Activated naive CD8-positive, alpha-beta T cell treated with anti-CD3 and anti-CD28 coated beads, Interleukin-2, amount 10 ng/mL, durations not matched to agents 7 days and 5 days (primary cell): ENCODE measurements at places on chromosomes 5 and 9.

DNA sequence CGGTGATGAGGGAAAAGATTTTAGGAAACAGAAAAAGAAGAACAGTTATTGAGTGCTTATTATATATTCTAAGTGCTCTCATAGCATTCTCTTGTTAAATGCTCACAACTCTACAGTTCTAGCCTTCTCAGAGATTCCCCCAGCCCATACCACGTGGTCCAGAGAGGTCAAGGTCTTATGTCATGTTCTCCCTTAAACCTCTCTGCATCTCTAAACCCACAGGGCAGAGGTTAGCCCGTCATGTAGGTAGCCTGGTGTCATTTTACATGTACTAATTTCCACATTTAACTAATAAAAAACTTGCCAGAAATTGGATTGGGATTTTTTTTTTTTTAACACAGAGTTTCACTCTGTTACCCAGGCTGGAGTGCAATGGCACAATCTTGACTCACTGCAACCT is 178.0 kb downstream of the CEMIP2 start:
- no peak for DNase-seq
- no peak overlapping the region for H3K27ac ChIP-seq
- no peaks in the 10 kb centered on the region for H3K36me3 ChIP-seq
- peaks cover 2% of the 10 kb centered on the region for H3K4me1 ChIP-seq
- peaks cover 10% of the 10 kb centered on the region for H3K27me3 ChIP-seq
- H3K4me3 ChIP-seq, result no peak overlapping the region

DNA sequence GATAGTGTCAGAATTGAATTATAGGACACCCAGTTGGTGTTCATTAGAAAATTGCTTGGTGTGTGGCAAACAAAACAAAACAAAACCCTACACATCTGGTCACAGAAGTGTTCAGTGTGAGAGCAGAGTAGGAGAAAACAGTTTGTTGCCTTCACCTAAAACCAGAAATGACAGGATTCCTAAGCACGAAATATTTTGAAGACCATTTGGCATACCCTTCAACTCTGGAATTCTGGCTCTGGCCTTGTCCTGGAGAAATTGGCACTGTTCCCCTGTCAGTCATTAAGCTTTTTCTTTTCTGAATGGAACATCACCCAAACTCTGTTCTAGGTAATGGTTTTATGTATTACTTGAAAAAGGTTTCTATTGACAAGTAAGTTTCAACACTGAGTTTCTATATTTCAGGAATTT is 110.2 kb upstream of the PCA3 start:
- H3K27ac ChIP-seq, result no peak overlapping the region
- H3K36me3 ChIP-seq, result peaks cover 3% of the 10 kb centered on the region
- DNase-seq, result no peak
- H3K4me1 ChIP-seq, result peaks cover 56% of the 10 kb centered on the region
- no peaks in the 10 kb centered on the region for H3K27me3 ChIP-seq

GRCh38 chr5:150412319-150413175 is at the start of gene CD74:
Gene CD74, minus strand, starts transcription at chr5:150412910. Its CDS starts 161 bp downstream, at chr5:150412749.
- H3K36me3 ChIP-seq, result peaks cover 7% of the 10 kb centered on the region
- H3K4me1 ChIP-seq, result peaks cover 29% of the 10 kb centered on the region
- DNase-seq, result peak; percentile 85
- H3K27me3 ChIP-seq, result no peaks in the 10 kb centered on the region
- H3K27ac ChIP-seq, result peak within 1 kb of the TSS; percentile 100
- peak within 1 kb of the TSS; percentile 98 for H3K4me3 ChIP-seq

GRCh38 chr5:107396351-107396690 is 274.4 kb downstream of the EFNA5 start:
- no peak for DNase-seq
- H3K36me3 ChIP-seq, result no peaks in the 10 kb centered on the region
- no peaks in the 10 kb centered on the region for H3K4me1 ChIP-seq
- no peak overlapping the region for H3K27ac ChIP-seq
- H3K27me3 ChIP-seq, result peaks cover 13% of the 10 kb centered on the region
- no peak overlapping the region for H3K4me3 ChIP-seq

DNA sequence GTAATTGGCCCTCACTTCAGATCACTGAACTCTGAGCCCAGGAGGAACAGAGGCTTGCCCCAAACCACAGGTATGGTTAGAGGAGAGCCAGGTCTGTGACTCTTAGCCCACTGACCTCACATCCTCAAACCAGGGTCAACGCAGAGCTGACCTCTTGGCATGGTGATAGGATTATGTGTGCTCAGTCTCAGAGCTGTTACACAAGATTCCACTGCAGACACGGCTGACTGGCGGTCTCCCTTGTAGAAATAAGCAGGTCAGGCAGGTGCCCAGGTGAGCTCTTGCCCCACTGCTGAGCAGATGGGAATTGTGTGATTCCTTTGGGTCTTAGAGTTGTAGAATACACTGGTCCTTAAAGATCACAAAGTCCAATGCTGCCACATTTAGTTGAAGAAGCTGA is 66.0 kb upstream of the PITX1 start:
- no peak for DNase-seq
- no peak overlapping the region for H3K4me3 ChIP-seq
- H3K27ac ChIP-seq, result no peak overlapping the region
- H3K4me1 ChIP-seq, result no peaks in the 10 kb centered on the region

GRCh38 chr5:1183424-1184162 is 17.8 kb upstream of the SLC6A19 start:
- no peaks in the 10 kb centered on the region for H3K4me1 ChIP-seq
- DNase-seq, result peak; percentile 25
- no peak overlapping the region for H3K4me3 ChIP-seq
- peaks cover under 1% of the 10 kb centered on the region for H3K27me3 ChIP-seq
- no peak overlapping the region for H3K27ac ChIP-seq
- H3K36me3 ChIP-seq, result no peaks in the 10 kb centered on the region

DNA sequence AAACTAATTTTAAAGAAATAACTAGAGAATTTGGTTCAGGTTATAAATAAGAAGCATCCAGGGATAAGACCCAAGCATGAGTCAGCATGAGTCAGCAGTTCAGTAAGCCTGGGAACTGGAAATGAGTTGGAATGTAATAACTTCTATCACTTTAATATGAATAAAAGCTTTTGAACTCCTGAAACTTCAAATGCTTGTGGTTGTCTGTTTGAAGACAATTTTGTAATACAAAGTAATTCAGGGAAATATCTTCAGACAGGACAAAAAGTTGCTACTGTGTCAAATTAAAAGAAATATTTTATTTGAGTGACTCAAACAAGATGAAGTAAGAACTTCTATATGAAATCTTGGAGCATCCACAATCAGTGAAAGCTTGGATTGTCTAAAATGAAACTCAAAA is 331.2 kb upstream of the DAB2 start:
- no peak overlapping the region for H3K4me3 ChIP-seq
- peaks cover 3% of the 10 kb centered on the region for H3K27me3 ChIP-seq
- DNase-seq, result no peak
- H3K36me3 ChIP-seq, result no peaks in the 10 kb centered on the region

DNA sequence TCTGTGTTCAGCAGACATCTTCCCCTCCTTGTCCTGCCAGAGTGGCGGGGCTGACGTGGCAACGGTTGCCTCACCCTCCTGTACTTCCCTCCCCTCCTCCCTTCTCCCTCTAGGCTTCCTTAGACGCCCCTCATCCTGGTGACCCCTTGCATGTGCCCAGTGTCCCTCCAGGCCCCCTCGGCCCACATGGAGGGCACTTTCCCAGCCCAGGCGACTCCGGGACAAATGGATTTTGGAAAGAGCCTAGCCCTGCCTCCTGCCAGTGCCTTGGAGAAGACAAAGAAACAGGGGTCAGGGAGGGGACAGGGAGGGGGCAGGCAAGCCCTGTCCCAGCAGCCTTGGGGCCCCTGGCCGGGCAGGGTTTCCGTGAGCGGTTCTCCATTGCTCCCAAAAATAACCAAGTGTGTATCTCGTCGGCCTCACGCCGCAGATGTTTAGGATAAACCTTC is 38.3 kb upstream of the NEURL1B start:
- H3K36me3 ChIP-seq, result no peaks in the 10 kb centered on the region
- H3K4me3 ChIP-seq, result no peak overlapping the region
- DNase-seq, result no peak
- no peak overlapping the region for H3K27ac ChIP-seq

DNA sequence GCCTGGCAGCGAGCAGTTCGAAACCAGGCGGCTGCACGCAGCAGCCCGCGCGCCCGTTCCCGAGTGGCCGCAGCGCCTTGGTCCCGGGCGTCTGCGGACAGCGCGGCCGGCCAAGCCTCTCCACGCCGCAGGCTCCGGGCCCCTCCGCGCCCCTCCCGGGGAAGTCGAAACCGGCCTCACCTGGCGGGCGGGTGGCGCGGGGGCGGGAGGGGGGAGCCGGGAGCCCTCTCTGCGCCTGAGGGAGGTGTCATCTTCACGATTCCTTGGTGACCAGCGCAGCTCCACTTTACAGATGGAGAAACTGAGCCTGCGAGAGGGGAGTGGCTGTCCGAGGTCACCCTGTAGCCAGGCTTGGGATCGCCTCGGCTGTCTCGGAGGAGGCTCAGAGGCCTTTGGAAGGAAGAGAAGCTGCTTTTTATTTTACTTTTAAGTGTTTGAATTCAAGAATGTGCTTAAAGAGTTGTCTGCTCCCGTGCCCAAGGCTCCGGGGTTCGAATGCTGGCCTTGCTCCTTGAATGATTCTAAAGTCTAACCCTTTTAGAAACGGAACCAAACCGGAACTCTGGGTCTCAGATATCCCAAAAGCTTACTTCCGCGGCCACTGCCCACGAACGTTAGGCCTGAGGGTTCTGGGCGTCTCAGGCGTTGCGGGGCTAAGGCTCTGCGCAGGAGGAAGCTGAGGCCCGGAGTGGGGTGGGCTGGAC is 662 bp downstream of the SUSD3 start:
- H3K27me3 ChIP-seq, result no peaks in the 10 kb centered on the region
- H3K4me1 ChIP-seq, result peaks cover 44% of the 10 kb centered on the region
- H3K27ac ChIP-seq, result peak overlapping the region; percentile 93
- peaks cover 5% of the 10 kb centered on the region for H3K36me3 ChIP-seq
- peak; percentile 65 for DNase-seq

GRCh38 chr9:7336356-7337065 is 463.1 kb downstream of the DMAC1 start:
- no peaks in the 10 kb centered on the region for H3K36me3 ChIP-seq
- no peak for DNase-seq
- H3K27ac ChIP-seq, result no peak overlapping the region
- H3K4me3 ChIP-seq, result no peak overlapping the region
- no peaks in the 10 kb centered on the region for H3K4me1 ChIP-seq

DNA sequence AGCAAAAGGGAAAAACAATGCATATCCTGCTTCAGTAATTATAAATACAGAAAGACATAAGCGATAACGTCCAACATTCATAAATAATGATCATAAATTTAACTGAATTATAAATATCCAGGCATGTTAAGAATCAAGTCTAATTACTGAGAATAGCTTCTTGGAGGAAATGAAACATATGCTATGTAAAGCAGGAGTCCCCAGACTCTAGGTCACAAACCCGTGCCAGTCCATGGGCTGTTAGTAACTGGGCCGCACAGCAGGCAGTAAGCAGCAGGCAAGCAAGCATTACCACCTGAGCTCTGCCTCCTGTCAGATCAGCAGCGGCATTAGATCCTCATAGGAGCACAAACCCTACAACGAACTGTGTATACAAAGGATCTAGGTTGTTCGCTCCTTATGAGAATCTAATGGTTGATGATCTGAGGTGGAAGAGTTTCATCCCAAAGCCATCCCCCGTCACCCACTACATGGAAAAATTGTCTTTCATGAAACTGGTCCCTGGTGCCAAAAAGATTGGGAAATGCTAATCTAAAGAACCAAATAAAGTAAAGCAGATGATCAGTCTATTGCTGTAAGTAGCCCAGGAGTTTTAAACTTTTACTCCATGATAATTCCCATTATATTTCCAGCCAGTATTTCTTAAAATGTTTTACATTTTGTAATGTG is 50.4 kb downstream of the CERT1 start:
- peaks cover 25% of the 10 kb centered on the region for H3K36me3 ChIP-seq
- no peak overlapping the region for H3K27ac ChIP-seq
- H3K4me3 ChIP-seq, result no peak overlapping the region
- no peaks in the 10 kb centered on the region for H3K27me3 ChIP-seq
- peaks cover 19% of the 10 kb centered on the region for H3K4me1 ChIP-seq

DNA sequence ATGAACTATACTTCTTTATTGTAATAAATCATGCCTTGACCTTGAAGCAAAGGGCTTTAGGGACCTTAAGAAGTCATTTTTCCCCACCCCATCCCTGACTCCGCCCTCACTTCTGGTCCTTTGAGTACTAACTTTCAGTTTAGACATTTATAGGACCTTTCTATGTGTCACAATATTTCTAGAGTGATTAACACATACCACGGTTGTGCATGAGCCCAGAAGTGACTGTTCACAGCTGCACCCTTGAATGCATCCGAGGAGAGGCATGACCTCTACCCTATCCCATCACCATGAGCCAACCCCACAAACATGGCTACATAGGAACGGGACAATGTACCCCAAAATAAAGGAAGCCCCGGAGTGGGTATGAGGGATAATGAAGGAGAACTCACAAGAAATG is 160.3 kb downstream of the HSD17B3 start:
- H3K36me3 ChIP-seq, result no peaks in the 10 kb centered on the region
- H3K27me3 ChIP-seq, result peaks cover 36% of the 10 kb centered on the region
- DNase-seq, result no peak
- no peaks in the 10 kb centered on the region for H3K4me1 ChIP-seq
- no peak overlapping the region for H3K27ac ChIP-seq

DNA sequence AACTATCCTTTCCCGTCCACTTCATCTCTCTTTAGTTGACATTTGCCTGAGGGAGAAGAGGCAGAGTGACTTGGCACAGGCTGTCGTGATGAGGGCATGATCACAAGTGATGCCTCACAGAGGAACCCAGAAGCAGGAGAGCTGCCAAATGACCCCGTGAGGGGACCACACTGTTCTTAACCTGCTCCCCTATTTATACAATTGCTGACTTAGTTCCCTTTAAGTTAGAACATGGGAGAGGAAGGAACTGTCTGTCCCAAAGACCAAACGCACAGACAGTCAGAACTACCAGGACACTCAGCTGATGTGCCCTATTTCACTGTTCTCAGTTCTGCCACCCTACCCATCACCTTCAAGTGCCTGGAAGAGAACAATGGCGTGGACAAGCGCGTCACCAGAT is 73.7 kb downstream of the SLC1A3 start:
- no peak overlapping the region for H3K4me3 ChIP-seq
- no peak for DNase-seq
- no peaks in the 10 kb centered on the region for H3K36me3 ChIP-seq
- H3K27me3 ChIP-seq, result peaks cover 2% of the 10 kb centered on the region
- H3K27ac ChIP-seq, result no peak overlapping the region

- H3K27me3 ChIP-seq, result no peaks in the 10 kb centered on the region
- no peak for DNase-seq
- no peaks in the 10 kb centered on the region for H3K36me3 ChIP-seq
- no peak overlapping the region for H3K4me3 ChIP-seq
These were observed 89.2 kb downstream of the TEK start for GRCh38 chr9:27198190-27198589.

DNA sequence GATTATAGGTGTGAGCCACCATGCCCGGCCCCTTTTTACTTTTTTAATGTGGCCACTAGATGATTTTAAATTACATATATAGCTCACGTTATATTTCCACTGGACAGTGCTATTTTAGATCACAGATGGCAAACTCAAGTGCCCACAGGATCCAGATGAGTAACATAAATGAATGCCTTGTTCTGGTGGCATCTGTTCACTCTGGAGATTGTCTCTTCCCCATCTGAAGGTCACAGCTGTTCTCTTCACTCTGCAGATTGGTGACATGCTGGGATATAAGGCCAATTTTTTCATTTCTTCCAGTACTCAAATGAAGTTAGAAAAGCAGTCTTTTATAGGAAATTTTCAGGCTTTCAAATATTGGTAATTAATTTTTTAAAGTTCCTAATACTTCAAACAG is 160.1 kb downstream of the DOCK8 start:
- H3K36me3 ChIP-seq, result peaks cover 47% of the 10 kb centered on the region
- no peaks in the 10 kb centered on the region for H3K27me3 ChIP-seq
- peaks cover 5% of the 10 kb centered on the region for H3K4me1 ChIP-seq
- DNase-seq, result no peak

- peaks cover 40% of the 10 kb centered on the region for H3K4me1 ChIP-seq
- H3K27me3 ChIP-seq, result no peaks in the 10 kb centered on the region
- H3K4me3 ChIP-seq, result no peak overlapping the region
- H3K27ac ChIP-seq, result no peak overlapping the region
- peaks cover 11% of the 10 kb centered on the region for H3K36me3 ChIP-seq
These were observed 62.5 kb upstream of the PLPP1 start for GRCh38 chr5:55597014-55597981.
